Bronchial epithelial cell (primary cell): ENCODE measurements at places on chromosomes 2 and 18. TPM values are rescaled to one million over a fixed set of nuclear protein-coding genes. Genes with fewer than 3 reads are reported as not detected.
A peak's percentile ranks its signal among the peaks of the same experiment; 100 is the strongest.

TUBA3E gene
- not detected in 2 replicates for total RNA-seq

LRATD1 gene
- total RNA-seq: 23.2 and 27.8 TPM in 2 replicates

CDH7 gene
- total RNA-seq: not detected in 2 replicates

IL37 gene
- total RNA-seq: not detected in 2 replicates

FEV gene
- not detected in 2 replicates for total RNA-seq

ADGRF3 gene
- total RNA-seq: not detected in 2 replicates

DNA sequence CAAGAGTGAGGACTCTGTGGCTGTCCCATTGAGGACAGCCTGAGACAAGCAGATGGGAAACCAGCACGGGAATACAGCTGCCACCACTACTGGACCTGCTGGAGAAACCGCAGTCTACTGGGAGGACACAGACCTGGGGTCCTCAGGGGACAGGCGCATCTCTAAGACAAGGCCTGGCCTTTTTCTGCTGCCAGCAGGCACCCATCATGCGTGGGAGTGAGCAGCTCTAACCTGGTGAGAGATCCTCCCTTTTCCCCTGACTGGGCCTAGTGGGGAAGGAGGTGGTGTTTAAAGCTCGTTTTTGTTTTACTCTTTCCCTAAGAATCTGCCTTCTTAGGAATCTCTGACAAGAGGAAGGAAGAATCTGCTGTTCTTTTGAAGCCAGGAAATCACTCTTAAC is 36.6 kb downstream of the CYRIA start:
- DNase-seq: no peak

GRCh38 chr2:217186668-217187159 is 326.9 kb upstream of the TNP1 start:
- no peak for DNase-seq

GRCh38 chr2:174781996-174782395 is 17.7 kb upstream of the CHRNA1 start:
- no peak for DNase-seq

GRCh38 chr18:50338122-50338521 is 36.7 kb upstream of the SKA1 start:
- DNase-seq: no peak

DNA sequence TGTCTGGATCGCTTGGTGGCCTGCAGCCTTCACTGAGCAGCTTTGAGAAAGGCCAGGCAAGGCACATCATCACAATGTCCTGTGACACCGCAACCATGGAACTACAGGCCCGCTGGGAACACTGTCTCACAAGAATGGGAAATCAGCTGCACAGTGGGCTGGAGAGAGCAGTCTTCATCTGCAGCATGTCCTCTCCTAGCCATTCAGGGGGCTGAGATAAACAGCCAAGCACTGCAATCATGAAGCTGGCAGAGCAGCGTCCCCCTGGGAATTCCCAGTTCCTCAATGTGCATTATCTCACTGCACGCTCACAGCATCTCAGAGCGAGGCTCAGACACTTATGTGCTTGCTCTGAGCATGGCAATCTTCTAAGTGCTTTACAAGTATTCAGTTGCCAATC is 1.9 kb downstream of the CMPK2 start:
- no peak for DNase-seq

DNA sequence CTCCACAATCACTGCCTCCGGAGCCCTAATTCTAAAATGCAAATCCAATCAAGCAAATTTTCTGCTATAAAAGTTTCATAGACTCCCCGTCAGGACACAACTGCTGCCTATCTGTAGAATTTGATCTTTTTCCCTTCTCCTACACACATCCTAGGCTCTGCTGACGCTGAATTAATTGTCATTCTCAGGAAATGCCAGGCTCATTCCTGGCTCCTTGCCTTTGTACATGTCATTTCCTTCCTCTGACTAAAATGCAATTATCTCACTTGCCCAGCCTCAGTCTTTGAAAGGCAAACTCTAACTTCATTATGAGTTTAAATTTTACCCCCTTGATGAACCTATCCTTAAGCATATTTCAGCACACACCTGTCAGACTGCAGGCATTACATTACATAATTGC is 844.9 kb upstream of the CRIM1 start:
- peak; percentile 56 for DNase-seq

DNA sequence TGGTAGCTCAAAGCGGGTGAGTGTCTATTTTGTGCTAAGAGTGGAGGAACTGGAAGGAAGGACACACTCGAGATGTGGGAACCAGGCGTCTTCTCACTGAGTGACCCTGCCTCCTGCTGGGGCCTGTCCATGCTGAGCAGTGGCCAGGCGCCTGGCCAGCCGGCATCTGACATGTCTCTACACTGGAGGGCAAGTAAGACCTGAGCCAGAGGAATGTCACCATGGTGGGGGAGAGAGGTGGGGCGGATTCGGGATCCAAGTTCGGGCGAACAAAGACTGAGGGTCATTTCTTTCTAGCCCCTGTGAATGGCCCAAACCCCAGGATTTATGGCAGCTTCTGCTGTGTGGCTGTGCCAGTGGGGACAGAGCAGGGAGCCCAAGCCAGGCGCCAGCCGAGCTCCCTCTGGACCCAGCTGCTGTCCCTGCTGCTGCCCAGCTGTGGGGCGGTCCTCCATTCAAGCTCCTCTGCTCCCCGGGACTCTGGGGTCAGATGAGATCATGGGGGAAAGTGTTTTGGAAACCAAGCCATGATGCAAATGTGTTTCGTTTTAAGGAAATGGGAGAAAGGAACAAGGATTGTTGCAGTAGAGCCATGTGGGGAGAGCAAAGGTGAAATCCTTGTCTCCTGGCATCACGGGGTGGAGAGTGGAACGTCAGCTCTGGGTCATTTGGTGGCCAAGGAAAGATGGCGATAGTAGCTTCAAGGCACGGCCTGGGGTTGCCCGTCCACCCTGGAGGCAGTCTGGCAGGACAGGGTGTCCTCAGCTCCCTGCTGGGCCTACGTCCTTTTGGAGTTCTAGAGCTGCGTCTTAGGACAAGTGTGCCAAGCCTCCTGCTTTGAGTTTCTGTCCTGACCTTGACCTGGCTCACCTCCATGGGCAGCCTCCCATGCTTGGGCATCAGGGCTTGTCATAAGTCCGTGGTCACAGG is 8.1 kb downstream of the ACKR3 start:
- no peak for DNase-seq

DNA sequence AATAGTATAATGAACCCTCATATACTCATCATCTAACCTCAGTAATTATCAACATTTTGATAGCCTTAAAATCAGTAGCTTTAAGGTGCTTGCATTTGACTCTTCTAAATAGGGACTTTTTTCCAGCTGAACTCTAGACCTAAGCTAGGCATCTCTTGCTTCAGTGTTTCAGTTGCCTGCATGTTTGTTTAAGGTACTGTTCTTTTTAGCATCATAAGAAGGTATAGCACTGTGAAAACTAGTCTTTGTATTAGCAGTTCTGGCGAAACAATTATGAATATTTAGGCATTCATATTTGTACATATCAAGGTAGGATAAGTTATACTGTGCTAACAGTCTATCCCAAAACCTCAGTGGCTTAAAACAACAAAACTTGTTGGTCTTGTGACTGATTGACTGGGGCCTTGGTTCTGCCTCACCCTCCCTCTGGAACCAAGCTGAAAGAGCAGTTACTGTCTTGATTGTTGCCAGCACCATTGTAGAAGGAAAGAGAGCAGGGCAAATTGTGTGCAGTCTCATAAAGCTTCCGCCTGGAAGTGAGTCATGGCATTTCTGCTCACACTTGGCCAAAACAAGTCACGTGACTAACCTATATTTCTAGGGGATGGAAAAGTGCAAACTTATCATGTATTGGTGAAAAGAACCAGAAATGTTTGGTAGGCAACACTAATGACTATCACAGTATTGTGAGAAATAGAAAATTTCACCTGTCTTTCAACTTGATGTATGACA is 24.3 kb downstream of the GALNT1 start:
- peak; percentile 73 for DNase-seq
